ENCODE measurements at places on chromosomes 13 and 19.

DNA sequence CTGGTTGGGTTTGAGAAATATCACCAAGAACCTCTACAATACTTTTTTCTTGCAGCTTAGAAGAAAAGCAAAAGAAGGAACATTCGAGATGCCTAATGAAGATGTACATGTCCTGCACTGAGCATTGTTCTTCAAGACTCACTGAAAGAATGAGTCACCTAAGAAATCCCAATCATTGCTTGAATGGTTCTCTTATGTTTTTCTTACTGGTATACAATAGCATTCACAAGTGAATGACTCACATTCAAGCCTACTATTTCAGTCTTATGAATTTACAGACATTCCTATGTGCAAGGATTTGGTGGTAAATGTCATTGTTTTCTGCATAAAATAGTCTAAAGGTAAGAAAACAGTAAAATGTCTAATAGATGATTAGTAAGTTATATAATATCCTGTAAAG lies 594.6 kb downstream of the PCDH9 start:
- DNase-seq, result no peak

DNA sequence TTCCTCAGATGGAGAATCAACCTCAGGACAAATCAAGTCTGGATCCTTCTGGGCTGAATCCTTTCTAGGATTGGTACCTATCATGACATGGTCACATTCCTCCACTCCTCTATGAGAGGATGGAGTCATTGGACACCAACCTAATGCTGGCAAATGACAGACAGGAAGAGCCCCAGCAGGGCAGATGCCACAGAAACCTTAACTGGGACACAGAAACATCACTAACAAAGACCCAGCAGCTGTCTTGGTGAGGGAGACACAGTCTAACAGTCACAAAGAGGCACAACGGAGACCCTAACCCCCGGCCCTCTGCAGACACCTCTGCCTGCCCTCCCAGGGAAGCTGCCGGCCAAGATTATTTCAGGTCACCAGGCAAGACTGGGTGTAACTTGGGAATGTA lies 2.1 kb downstream of the ANKRD27 start:
- no peak for DNase-seq

DNA sequence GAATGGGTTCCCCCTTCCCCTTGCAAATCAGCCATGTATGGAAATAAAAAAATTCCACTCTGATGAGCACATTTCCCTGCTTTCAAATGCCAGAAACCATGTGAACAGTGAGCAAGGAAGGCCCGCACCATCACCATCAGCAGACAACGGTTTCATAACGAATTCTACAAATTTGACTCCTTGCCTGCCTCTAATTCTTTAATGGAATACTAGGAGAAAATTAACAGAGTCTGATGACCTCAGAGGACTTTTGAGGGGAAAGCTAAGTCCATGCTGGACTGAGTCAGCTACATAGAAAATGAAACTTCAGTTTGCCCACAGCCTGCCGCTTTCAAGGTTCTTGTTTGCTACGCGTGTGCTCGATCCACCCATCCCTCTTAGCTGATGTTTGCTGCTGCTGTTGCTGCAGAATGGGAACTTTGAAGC lies 46.7 kb upstream of the KL start:
- no peak for DNase-seq

DNA sequence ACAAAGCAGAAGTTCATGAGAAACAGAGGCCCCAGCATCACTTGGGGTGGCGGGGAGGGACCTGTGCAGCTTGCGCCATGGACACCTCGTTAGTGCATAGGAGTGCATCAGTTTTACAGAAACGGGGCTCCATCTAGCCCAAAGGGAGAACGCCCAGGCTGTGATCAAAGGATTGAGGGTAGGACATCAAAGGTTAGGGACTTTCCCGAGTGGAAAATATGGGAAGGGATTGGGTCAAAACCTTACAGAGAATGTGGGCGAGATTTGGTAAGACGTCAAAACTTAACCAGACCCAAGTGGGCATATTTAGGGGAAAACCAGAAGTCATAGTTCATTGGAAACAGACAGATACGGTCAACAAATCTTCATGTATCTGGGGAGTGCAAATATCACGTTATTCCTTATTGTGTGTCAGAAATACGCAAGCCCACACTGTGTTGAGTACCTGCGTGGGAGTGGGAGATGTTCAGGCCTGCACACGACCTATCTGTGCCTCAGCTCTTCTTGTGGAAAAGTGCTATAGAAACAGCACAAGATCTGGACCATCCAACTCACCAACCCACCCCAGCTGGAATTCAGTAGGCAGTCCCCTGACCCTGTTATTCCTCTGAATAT lies 9.4 kb upstream of the GRAMD1A start:
- no peak for DNase-seq

DNA sequence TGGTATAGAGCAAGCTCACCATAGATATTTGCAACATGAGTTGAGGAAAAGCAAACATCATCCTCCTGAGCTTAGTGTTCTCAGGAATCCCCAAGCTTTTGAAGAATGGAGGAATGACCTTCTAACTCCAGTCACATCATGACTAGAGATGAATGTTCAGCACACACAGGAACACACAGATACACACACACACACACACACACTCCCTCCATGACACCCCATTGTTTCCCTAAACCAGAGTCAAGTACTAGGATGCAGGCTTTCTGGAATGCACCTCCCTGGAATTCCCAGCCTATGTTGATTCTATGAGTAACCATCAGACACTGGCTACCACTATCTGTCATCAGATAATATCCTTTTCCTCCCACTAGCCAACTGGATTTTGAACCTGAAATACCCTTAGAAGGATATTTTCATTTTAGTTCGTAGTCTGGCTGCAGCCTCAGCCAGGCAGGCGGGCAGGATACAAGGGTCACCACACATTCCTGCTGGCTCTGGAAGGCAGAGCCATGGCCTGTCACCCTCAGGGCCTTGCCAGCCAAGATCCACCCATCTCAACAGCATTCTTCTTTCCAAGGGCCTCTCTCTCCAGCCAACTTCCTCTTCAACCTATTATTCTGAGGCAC lies 162.4 kb downstream of the FOXO1 start:
- DNase-seq, result no peak

Measured in hippocampal formation (tissue), 2 donors.